Ovary (tissue), 10 donors: ENCODE measurements at places on chromosomes 1 and 21. TPM values are rescaled to one million over a fixed set of nuclear protein-coding genes. Genes with fewer than 3 reads are reported as not detected.
A peak's percentile ranks its signal among the peaks of the same experiment; 100 is the strongest.

GRCh38 chr1:167673265-167673664 is 43.2 kb downstream of the RCSD1 start:
- H3K27me3 ChIP-seq: no peaks in the 10 kb centered on the region
- no peaks in the 10 kb centered on the region for H3K36me3 ChIP-seq
- no peak overlapping the region for H3K27ac ChIP-seq
- no peak overlapping the region for H3K4me3 ChIP-seq

Gene UBE2U
- not detected for polyA plus RNA-seq

DNA sequence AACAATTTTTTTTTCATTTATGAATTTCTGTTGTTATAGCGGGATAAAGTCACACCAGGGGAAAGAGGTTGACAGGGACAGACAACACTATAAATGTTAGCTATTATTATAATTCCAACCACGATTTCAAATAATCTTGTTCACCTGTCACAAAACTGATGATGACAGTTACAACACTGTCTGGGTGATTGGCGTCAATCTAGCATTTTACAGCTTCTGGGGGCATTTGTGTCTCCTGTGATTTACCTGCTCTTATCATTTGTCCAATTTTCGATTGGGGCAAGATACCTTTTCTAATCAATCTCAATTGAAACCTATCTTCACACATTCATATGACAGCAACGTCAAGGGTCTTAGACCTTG is 44.6 kb upstream of the LYST start:
- H3K27ac ChIP-seq: no peak overlapping the region
- no peaks in the 10 kb centered on the region for H3K27me3 ChIP-seq
- H3K4me3 ChIP-seq: no peak overlapping the region
- H3K36me3 ChIP-seq: no peaks in the 10 kb centered on the region
- DNase-seq: no peak

DNA sequence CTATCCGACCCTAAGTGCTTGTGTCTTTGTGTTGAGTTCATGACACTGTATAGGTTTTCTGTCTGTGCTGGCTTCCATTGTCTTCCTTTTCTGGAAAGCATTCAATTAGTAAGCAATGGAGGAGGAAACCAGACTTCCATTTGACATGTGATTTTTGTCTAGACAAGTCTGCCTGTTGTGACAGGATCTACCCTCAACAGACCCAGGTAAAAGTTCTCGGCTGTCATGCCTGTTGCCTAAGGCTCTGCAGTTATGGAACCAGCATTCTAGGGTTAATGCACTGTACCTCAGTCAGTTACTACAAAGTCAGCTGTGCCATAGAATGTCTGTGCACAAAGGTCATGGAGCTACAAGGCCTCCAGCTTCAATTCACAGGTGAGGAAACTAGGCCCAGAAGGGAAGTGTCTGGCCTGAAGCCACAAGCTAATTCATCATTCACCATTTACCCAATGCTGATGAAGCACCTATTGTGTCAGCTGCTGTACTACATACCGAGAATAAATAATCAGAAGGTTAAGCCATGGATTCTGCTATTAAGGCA is 72.3 kb downstream of the PLPP3 start:
- no peak for DNase-seq
- H3K4me3 ChIP-seq: no peak overlapping the region
- H3K4me1 ChIP-seq: peaks cover 37% of the 10 kb centered on the region

GRCh38 chr21:43974791-43975468 is 37.2 kb upstream of the TRAPPC10 start:
- H3K27me3 ChIP-seq: no peaks in the 10 kb centered on the region
- peaks cover 9% of the 10 kb centered on the region for H3K4me1 ChIP-seq
- DNase-seq: no peak
- H3K36me3 ChIP-seq: no peaks in the 10 kb centered on the region

Gene OR2L3
- polyA plus RNA-seq: not detected

DNA sequence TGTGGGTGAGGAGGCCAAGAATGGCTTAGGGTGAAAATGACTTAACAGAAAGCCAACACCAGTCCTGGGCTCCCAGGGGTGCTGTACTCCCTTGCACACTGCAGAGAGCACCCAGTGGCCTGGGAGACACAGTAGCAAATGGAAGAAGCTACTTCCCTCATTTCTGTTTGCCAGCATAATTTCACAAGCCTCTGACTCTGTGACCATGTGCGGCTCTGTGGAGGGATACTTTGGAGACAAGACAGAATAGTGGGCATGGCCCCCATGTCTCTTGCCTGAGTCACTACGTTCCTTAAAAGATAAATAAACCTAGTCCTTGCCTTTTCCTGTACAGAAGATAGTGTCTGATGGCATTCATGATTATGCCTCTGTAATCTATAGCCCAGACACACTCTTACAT is 38.1 kb downstream of the TRIM62 start:
- DNase-seq: no peak
- H3K27me3 ChIP-seq: no peaks in the 10 kb centered on the region
- H3K36me3 ChIP-seq: no peaks in the 10 kb centered on the region
- H3K4me3 ChIP-seq: no peak overlapping the region

DNA sequence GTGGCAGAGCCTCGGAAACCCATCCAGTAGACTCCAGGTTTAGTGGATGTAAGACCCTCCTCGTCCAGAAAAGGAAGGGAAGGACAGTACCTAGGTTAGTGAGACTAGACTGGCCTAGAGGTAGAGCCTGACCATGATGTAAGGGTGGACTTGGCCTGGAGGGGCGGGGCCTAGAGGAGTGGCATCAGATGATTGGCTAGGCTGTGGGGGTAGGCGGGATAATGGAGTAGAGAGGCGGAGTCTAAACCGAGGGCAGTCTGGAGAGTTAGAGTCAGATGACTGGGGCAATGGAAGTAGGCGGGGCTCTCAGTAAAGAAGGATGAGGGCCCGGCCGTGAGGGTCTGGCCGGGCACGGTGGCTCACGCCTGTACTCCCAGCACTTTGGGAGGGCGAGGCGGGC is 70.1 kb downstream of the EPHB2 start:
- no peaks in the 10 kb centered on the region for H3K36me3 ChIP-seq
- no peak overlapping the region for H3K27ac ChIP-seq
- H3K4me3 ChIP-seq: no peak overlapping the region
- peaks cover 11% of the 10 kb centered on the region for H3K4me1 ChIP-seq
- DNase-seq: no peak

GRCh38 chr1:20370698-20371097 is 80.0 kb downstream of the VWA5B1 start:
- H3K27me3 ChIP-seq: no peaks in the 10 kb centered on the region
- H3K36me3 ChIP-seq: no peaks in the 10 kb centered on the region
- H3K4me3 ChIP-seq: no peak overlapping the region
- no peak overlapping the region for H3K27ac ChIP-seq

DNA sequence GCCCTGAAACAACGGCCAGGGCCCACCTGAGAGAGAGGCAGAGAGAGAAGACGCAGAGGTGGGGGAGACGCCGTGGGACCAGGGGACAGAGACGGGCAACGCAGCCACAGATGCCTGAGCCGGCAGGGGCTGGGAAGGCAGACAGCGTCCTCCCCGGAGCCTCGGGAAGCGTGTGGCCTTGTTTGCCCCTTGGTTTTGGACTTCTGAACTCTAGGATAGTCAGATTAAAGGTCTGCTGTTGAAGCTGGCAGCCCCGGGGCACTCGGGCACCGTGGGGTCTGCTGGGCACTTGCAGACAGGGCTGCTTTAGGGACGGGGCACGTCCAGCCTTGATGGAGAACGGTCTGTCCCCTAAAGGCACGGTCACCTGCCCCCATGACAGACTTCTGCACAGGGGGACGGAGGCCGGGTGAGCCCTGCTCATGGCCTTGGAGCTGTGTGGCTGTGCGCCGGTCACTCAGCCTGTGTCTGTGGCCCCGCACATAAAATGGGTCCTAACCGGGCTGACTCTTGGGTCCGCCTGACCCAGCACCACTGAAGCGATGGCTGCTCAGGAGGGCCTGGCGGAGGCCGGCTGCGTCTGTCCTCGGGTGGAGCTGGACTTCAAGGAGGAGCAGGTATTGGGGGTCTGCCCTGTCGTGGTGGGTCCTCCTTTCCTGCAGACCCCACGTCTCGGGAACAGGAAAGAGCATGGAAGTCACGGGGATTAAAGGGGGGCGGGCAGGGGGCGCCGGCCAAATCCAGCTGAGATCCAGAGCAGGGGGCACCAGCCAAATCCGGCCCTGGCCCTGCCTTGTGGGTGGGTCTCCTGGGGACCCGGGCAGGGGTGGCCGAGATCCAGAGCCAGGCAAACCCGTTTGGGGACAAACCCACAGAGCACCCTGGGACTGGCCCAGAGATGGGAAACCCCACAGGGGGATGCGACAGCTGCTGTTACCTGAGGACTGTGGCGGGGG is 9.6 kb upstream of the RNF223 start:
- no peaks in the 10 kb centered on the region for H3K36me3 ChIP-seq
- peaks cover 11% of the 10 kb centered on the region for H3K4me1 ChIP-seq
- DNase-seq: peak; percentile 22
- no peak overlapping the region for H3K27ac ChIP-seq

DNA sequence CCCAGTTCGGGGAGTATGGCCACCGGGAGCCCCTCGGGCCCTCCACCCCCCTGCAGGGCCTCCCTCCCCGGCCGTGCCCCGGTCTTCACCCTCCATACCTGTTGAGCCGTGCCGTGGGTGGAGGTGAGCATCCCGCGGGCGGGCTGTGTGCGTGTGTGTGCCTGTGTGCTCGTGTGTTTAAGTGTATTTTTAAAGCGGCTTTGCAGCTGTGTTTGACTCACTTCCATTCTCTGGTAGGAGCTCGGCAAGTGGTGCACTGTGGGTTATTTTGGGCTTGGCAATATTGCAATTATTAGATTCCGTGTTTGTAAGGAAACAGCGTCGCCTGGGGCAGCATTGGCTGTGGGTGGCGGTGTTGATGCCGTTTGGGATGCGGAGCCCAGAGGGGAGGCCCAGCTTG is 20.3 kb upstream of the PLCH2 start:
- no peaks in the 10 kb centered on the region for H3K27me3 ChIP-seq
- no peak overlapping the region for H3K27ac ChIP-seq
- H3K4me1 ChIP-seq: no peaks in the 10 kb centered on the region

Gene OR2T29
- not detected for polyA plus RNA-seq

DNA sequence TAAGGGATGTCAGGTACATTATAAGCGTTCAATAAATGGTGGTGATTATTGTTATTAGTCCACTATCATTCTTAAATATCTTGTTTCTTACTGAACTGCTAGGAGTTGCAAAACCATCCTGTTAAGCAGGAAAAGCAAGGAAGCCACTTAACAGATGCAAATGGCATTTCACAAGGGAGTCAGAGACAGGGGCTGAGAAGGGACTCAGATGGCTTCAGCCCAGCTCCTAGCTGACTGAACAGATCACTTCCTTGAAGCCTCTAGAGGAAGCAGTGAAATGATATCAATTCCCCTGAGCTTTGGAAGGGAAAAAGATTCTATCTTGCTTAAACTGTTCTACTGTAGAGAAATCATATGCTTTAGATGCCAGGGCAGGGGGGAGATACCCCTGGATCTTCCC is 151.5 kb downstream of the ST6GALNAC5 start:
- H3K36me3 ChIP-seq: no peaks in the 10 kb centered on the region
- no peak overlapping the region for H3K27ac ChIP-seq
- no peaks in the 10 kb centered on the region for H3K27me3 ChIP-seq
- no peak for DNase-seq

Gene GIPC2
- 2.7 TPM for polyA plus RNA-seq

DNA sequence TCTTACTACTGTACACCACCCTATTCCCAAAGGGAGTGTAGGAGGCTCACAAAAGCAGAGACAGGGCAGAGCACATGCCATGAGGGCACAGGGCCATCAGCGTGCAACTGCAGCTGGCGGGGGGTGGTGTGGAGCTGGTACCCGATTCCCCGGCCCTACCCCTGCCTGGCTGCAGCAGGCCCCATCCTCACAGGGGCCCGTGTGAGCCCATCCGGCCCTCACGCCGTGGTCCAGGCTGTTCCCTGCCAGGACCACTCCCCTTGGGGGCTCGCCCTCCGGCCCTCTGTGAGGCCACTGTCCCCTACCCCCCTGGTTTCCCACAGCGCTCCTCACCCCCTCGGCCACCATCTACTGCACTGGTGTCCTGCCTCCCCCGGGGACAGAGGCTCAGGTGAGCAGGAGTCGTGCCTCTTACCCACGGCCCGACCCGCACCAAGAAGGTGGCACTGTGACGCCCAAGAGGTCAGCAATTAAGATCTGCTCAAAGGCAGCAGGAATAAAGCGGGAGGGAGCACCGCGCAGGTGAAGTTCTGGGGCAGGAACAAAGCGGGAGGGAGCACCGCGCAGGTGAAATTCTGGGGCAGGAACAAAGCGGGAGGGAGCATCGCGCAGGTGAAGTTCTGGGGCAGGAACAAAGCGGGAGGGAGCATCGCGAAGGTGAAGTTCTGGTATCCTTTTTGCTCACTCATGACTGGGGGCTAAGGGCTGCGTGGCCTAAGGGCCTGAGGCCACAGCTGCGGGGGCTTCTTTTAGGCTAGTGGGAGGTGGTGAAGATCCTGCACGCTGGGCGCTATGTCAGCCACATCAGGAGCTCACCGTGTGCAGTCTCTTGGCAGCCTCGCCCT is 3.9 kb downstream of the POFUT2 start:
- no peaks in the 10 kb centered on the region for H3K27me3 ChIP-seq
- no peak overlapping the region for H3K27ac ChIP-seq
- no peaks in the 10 kb centered on the region for H3K36me3 ChIP-seq
- peaks cover 5% of the 10 kb centered on the region for H3K4me1 ChIP-seq

DNA sequence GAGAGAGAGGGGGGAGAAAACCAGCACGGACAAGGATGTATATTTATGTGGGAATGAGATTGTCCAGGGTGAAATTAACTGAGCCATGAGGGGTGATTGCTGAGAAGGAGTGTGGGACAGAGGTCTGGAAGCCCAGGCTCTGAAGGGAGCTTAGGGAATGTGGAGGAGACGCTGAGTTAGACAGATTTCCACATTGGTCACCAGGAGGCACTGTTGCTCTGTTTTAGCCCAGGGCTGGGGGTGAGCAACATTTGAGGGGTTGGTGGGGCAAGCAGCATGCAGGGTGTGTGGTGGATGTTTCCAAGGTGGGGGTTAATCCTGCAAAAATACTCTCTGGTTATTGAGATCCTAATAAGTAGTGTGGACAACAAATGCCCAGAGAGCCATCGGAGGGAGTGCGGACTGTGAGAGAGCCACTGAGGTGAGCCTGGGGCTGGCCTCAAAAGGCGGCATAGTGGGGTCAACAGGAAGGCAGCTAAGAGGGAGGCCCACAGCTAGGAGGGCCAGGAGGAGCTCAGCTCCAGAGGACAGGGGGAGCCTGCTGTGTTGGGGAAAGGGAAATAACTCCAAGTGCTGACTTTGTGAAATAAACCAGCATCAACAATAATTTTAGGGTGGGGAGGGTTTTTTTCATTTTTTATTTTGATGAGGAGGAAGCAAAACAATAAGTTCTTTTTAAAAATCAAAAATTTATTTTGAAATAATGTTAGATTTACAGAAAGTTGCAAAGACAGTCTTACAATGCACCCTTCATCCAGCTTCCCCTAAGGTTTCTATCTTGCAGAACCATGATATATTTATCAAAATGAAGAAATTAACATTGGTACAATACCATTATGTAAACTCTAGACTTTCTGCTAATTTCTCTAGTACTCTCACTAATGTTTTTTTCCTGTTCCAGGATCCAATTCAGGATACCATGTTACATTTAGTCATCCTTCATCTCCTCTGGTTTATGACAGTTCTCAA is 82.8 kb upstream of the CD34 start:
- H3K27me3 ChIP-seq: no peaks in the 10 kb centered on the region
- H3K36me3 ChIP-seq: no peaks in the 10 kb centered on the region
- DNase-seq: no peak
- no peaks in the 10 kb centered on the region for H3K4me1 ChIP-seq
- no peak overlapping the region for H3K4me3 ChIP-seq

GRCh38 chr1:117003223-117003875 is 1.8 kb downstream of the CD101 start:
- DNase-seq: no peak
- H3K27ac ChIP-seq: no peak overlapping the region
- no peaks in the 10 kb centered on the region for H3K4me1 ChIP-seq
- H3K36me3 ChIP-seq: no peaks in the 10 kb centered on the region

- no peaks in the 10 kb centered on the region for H3K36me3 ChIP-seq
- H3K27me3 ChIP-seq: no peaks in the 10 kb centered on the region
- no peak overlapping the region for H3K4me3 ChIP-seq
- peak; percentile 80 for DNase-seq
- peaks cover 3% of the 10 kb centered on the region for H3K4me1 ChIP-seq
These were observed 19.8 kb downstream of the CTNNBIP1 start for GRCh38 chr1:9890224-9890731.
